Progenitor cell of endocrine pancreas (in vitro differentiated cells): ENCODE measurements at places on chromosomes 3 and 15.

- no peak for DNase-seq
Measured at GRCh38 chr15:49122541-49123062, 32.8 kb downstream of the COPS2 start.

DNA sequence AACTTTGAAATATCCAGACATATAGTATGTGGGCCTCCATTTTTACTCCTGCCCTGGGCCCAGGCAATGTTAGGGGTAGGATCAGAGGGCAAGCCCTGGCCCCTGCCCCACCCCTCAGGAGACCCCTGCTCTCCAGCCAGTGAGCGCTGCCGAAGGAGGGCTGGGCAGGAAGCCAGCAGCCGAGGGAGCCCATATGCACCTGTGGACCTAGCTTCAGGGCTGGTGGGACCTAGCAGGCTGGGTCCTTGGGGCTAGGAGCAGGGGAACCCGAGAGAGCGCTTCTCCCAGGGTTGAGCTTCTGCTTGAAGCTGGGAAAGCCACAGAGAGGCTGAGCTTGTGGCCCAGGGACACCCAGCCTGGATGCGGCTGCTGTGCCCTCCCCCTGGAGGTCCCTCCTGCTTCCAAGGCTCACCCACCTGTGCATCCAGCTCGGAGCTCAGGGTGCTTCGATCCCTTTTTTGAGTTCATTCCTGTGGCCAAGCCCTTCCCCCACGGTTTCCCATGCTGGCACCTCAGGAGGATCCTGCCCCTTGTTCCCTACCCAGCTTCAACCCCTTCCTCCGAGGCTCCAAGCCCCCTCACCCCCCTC lies 21.0 kb upstream of the CYP11A1 start:
- no peak for DNase-seq

DNA sequence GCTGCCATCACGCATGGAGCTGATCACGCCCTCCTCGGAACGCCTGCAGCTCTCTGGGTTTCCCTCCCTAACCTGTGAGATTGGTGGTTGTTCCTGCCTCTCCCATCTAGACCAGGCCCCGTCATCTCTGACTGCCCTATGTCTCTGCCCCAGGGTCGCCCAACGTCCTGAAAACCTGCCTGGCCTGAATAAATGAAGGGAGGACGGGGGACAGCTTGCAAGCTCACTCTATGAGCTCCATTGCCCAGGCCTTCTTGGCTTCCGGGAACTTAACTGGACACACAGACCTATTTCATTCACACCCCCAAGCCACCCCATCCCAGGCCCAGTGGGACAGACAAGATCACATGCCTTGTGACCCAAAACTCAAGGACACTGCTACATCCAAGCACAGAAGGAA lies 274.2 kb downstream of the XXYLT1 start:
- no peak for DNase-seq

- no peak for DNase-seq
Measured at GRCh38 chr3:183313351-183313750, 60.3 kb downstream of the B3GNT5 start.

GRCh38 chr3:154568064-154568463 lies 138.1 kb upstream of the GPR149 start:
- no peak for DNase-seq
